Psoas muscle (tissue), 8 donors: ENCODE measurements at places on chromosomes 13 and 19.
A peak's percentile ranks its signal among the peaks of the same experiment; 100 is the strongest.

DNA sequence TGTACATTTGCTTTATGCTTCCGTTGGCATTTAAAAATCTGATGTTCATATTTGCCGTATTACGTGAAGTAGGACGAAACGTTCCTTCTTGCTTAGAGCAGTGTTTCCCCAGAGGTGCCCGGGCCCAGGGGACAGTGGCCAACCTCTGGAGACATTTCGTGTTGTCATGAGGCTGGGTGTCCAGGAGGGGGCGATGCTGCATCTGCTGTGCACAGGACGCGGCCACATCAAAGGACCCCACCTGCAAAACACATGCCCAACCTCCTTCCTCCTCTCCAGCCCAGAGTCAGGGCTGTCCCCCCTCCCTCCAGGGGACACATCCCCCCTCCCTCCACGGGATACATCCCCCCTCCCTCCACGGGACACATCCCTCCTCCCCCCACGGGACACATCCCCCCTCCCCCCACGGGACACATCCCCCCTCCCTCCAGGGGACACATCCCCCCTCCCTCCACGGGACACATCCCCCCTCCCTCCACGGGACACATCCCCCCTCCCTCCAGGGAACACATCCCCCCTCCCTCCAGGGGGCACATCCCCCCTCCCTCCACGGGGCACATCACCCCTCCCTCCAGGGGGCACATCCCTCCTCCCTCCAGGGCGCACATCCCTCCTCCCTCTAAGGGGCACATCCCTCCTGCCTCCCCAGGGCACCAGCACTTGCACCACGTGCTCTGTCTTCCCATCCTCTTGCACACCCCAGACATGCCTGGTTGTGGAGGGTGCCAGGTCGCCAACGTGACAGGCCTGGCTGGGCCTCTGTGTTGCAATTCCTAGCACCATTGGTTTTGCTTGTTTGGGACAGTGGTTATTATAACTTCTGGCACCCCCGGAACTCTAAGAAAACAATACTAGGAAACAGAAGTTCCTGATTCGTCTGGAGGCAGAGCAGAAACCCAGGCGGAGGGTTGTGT lies 46.7 kb downstream of the GAS6 start:
- peaks cover 41% of the 10 kb centered on the region for H3K4me1 ChIP-seq
- H3K27me3 ChIP-seq: peaks cover 2% of the 10 kb centered on the region
- no peak overlapping the region for H3K4me3 ChIP-seq
- peak; percentile 93 for DNase-seq
- H3K27ac ChIP-seq: peak overlapping the region; percentile 58

DNA sequence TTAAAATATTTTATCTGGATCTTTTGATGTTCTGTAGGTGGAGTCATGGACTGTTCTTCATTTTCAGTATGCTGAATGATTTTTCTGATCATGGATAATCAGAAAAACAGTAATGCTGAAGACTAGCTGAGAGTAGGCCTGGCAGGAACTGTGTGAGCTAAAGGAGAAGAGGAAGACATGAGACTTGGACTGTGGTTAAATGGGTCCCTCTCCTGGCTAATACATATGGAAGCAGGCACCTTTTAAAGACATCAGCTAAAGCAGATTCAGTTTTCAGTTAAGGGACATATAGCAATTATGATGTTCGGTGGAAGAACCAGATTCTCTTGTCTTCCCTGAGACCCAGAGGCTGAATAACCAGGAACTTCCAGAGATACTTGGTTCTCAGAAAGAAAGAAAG lies 169.4 kb downstream of the OLFM4 start:
- H3K27me3 ChIP-seq: peaks cover 6% of the 10 kb centered on the region
- no peak overlapping the region for H3K27ac ChIP-seq
- no peak overlapping the region for H3K4me3 ChIP-seq
- no peaks in the 10 kb centered on the region for H3K36me3 ChIP-seq
- no peak for DNase-seq

DNA sequence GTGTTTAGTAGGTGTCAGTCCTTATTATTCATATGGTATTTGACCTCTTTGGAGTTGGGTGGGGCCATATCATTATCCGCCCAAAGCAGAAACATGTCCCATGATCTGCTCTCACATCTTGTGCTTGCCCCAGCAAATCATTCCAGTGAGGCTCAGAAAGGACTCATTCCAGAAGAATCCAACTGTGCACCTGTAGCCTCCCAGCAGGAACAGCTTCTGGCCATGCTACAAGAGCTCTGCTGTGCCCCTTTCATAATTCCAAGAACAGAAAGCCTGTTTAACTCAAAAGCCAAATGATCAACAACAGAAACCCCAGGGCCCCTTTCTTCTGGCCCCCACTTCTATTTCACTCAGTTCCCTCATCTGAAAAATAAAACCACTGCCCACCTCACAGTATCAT lies 673.1 kb downstream of the DIAPH3 start:
- H3K4me3 ChIP-seq: no peak overlapping the region
- no peaks in the 10 kb centered on the region for H3K4me1 ChIP-seq
- no peak overlapping the region for H3K27ac ChIP-seq
- no peaks in the 10 kb centered on the region for H3K27me3 ChIP-seq
- H3K36me3 ChIP-seq: no peaks in the 10 kb centered on the region
- no peak for DNase-seq

GRCh38 chr19:2680808-2681207 lies 21.7 kb downstream of the GNG7 start:
- DNase-seq: no peak
- no peak overlapping the region for H3K4me3 ChIP-seq
- no peaks in the 10 kb centered on the region for H3K27me3 ChIP-seq
- no peak overlapping the region for H3K27ac ChIP-seq
- no peaks in the 10 kb centered on the region for H3K36me3 ChIP-seq

DNA sequence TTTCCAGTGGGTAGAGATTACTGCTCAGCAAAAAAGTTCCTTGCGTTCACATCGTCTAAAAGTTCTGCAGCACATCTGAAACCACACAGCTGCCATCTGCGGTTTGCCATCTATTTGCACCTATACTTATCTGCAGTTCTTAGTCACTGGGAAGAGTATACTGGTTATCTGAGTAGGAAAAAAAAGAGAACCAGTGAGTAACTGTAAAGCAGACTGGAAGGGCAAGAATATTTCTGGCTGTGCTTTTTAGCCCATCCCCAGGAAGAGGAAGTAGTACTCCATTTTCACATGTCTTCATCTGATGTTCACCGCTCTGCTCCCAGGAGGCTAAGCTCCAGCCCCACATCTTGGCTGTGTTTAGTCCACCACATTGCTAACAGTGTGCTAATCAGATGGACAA lies 35.6 kb downstream of the EFNB2 start:
- H3K36me3 ChIP-seq: peaks cover 2% of the 10 kb centered on the region
- H3K4me3 ChIP-seq: peak overlapping the region; percentile 33
- no peaks in the 10 kb centered on the region for H3K27me3 ChIP-seq
- peak overlapping the region; percentile 51 for H3K27ac ChIP-seq

- H3K36me3 ChIP-seq: no peaks in the 10 kb centered on the region
- H3K4me1 ChIP-seq: peaks cover 10% of the 10 kb centered on the region
- H3K27ac ChIP-seq: peak overlapping the region; percentile 54
Measured at GRCh38 chr13:110303644-110304043, 3.3 kb downstream of the COL4A1 start.

- H3K4me3 ChIP-seq: peak overlapping the region; percentile 7
- DNase-seq: peak; percentile 77
- H3K36me3 ChIP-seq: no peaks in the 10 kb centered on the region
- peaks cover 37% of the 10 kb centered on the region for H3K4me1 ChIP-seq
- no peaks in the 10 kb centered on the region for H3K27me3 ChIP-seq
- peak overlapping the region; percentile 82 for H3K27ac ChIP-seq
Measured at GRCh38 chr19:12783849-12784393, 7.4 kb upstream of the JUNB start.
